ENCODE measurements at places on chromosomes 2 and 18.

DNA sequence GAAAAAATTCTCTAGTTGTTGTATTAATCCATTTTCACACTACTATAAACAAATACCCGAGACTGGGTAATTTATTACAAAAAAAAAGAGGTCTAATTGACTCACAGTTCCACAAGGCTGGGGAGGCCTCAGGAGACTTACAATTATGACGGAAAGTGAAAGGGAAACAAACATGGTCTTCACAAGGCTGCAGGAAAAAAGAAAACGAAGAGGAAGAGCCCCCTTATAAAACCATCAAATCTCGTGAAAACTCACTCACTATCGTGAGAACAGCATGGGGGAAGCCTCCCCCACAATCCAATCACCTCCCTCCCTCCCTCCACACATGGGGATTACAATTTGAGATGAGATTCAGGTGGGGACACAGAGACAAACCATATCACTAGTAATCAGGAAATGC, 61.7 kb upstream of the SPTBN1 start:
- no peak for DNase-seq

DNA sequence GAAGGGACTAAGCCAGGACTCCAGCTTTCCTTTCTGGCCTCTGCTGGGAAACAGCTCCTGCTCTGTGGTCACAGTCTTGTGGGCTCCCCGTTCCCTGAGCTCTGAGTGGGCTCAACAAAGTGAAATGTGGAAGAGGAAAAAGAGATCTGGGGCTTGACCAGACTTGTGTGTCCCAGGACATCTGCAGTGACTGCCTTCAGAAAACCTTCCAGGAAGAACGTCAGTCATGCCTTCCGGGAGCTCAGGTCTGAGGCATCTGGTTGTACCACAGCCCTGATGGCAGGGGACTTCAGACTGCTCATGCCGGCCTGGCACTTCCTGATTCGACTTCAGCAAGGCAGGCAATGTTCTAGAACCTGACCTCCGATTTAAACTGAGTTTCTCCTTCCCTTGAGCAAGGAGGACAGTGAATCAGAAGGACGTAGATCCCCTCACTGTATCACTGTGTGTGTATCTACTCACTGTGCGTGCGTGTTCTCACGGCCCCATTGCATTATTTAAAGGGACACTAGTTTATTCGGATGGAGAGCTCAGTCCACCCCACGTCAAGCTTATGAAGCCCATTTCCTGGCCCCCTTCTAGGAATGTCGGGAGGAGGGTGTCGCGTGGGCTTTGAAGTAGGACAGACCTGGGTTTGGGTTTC, 548 bp upstream of the FBLN7 start:
- peak; percentile 10 for DNase-seq

- DNase-seq = no peak
These were observed 40.7 kb upstream of the TRIM43 start for GRCh38 chr2:95551055-95551568.

GRCh38 chr18:42289526-42289925, 334.5 kb downstream of the PIK3C3 start:
- DNase-seq = peak; percentile 20

DNA sequence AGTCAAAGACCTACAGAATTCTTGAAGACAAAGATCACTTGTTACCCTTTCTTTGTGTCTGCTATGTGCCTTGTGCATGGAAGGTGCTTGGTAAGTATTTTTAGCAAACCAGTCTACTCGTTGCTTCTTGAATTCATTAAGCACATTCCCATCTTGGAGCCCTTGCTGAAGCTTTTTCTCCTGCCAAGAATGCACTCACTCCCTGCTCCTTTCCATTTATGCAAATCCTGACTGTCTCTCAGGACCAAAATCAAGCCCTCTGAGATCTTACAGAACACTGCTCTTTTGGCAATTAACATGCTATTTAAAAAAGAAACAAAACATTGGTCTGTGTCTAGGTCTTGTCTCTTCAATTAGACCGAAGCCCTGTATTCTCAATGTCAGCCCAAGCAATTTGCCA, 75.8 kb downstream of the CLHC1 start:
- DNase-seq = peak; percentile 34

DNA sequence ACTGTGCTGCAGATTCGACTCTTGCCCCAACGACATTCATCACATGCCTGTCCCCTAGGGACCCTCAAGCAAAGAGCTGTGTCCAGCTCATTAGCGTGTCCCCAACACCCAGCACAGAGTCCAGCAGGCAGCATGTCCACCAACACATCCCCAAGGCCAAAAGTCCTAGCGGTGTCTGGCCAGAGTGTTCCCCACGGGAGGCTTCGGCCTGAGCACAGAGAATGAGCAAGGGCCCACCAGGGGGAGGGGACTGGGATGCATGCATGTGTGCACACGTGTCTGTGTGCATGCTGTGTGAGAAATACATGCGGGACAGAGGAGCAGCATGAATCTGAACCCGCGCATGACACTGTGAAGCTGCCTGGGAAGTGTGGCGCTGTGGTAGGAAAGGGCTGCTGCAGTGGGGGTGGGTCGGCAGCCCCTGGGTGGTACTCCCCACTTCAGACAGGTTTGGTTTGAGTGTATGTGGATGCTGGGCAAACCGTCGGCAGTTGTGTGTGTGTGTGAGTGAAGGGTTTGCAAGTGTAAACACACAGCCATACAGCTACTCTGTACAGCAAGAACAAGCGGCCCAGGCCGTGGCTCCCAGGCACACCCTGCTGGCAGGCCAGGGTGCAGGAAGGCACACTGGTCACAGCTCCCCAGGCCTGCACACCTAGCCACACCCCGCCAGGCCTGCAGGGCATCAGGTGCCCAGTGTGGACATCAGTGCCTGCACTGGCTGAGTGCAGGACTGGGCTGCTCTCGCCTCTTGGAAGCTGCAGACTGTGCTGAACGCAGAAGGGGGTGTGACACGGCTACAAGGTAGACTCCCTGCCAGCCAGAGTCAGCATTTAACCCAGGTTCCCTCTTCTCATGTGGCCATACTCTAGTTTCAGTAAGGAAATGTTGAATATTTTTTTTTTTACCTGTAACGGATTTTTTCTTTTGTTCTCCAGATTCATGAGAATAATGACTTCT, 19.5 kb upstream of the HES6 start:
- no peak for DNase-seq

DNA sequence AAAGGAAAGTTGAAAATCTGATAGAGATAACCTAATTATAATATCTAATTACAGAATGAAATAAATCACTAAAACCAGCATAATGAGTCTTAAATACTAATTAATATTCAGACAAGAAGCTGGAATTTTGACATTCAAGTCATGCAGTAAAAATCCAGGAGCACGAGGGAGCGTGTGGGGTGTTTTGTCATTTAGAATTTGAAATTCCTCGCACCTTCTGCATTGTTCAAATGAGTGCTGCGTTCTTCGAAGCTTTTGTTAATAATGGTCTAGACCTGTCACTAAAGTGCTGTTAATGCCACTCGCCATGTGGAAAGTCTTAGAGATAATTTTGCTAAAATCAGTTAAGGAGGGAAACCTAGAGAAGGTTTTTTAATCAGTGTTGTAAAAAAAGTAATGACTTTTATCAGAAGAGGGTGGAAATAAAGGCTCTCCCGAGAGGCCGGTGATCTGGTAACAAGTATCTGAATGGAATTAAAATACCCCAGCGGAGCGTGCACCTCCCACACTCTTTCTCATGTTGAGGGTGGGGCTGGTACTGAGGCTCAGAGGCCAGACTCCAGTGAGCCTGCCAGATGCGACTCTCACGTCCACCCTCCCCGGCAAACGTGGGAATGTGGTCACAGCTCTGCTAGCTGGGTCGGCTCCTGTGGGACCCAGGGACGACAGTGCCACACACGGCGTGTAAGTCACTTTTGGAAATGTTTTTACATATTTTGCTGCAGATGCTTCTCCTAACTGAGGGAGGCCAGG, 69.4 kb upstream of the MYT1L start:
- DNase-seq = no peak

DNA sequence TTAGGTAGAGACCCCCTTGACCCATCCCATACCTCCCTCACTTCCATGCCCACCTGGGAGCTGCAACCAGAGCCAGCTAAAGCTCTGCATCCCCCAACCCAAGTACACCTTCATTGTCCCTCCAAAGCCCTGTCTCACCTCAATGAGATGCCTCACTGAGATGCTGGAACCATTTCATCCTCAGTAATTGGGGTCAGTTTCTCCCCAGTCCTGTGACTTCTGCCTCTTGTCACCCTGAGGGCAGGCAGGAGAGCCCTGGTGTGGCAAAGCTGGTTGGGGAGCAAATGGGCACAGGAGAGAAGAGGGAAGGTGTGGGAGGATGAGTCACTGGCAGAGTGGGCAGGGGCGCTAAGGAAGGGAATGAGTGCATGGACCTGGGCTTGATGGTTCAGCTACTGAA, 27.9 kb upstream of the NT5DC4 start:
- DNase-seq = no peak

DNA sequence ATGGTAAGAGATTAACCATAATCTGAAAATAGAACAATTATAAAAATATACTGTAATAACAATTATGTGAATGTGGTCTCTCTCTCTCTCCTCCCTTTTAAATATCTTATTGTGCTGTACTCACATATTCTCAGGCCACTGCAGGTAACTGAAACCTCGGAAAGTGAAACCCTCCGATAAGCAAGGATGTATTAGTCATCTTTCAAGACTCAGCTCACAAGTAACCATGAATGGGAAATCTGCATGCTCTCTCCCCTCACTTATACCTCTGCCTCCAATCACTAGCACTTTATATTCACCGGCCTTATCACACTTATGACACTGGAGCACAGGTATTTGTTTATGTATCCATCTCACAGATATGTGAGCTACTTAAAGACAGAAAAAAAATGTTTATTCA, 139.7 kb downstream of the LRP2 start:
- DNase-seq = no peak

DNA sequence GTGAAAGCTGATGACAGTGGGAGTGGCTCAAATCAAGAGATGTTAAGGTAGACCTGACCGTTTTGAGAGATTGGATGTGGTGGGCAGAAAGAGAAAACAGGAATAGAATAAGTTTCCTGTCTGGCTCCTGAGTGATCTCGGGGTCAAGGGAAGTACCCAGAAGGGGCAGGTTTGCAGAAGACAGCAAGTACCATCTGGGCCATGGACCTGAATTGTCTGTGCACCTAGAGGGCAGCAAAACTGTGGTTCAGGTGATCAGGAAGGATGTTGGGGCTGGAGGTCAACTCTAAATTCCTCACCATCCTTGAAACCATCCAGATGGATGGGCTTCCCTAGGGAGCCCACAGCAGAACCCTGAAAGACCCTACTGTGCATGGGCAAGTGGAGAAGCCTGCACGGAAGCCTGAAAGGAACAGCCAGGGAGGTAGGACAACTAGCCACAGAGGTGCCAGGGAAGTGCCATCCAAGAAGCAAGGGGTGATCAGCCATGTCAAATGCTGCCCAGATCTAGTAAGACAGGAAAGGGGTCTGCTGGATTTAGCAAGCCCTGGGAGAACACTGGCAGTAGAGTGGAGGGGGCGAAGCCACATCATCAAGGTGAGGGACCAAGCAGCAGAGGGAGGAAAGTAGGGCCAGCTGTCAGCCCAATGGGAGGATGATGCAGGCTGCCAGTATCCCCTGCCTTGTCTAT, 8.0 kb downstream of the TEX261 start:
- DNase-seq = no peak

- peak; percentile 16 for DNase-seq
These were observed 34.4 kb downstream of the EHD3 start for GRCh38 chr2:31268344-31268743.

GRCh38 chr2:86453836-86454235, 12.7 kb downstream of the KDM3A start:
- DNase-seq = peak; percentile 57

DNA sequence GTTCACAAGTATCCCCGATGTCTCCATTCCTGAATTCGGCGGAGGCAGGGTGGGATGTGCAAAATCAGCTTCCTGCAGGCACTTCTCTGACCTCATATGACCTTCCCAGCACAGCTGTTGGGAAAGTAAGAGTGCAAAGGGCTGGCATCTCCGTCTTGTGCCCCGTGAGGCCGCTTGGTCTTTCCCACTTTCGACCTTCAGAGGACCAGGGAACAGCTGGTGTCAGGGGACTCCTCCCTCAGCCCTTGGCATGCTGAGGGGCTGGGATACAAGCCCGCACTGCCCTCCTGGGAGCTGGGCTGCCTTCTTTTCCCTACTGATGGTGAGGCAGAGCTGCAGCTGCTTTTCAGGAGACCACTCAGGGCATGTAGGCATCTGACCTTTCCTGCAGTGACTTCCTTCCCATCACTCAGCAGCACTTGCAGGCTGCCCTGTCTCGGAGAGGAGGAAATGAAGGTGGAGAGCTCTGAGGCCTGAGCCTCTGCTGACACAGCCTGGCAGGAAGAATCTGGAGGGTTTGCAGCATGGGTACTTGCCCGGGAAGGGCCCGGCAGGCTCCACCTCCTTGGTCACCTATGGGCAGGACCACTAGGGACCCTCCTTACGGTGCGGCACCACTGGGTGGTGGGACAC, 277.2 kb upstream of the HS6ST1 start:
- DNase-seq = no peak

GRCh38 chr2:13768274-13768673, 864.2 kb upstream of the LRATD1 start:
- DNase-seq = no peak

DNA sequence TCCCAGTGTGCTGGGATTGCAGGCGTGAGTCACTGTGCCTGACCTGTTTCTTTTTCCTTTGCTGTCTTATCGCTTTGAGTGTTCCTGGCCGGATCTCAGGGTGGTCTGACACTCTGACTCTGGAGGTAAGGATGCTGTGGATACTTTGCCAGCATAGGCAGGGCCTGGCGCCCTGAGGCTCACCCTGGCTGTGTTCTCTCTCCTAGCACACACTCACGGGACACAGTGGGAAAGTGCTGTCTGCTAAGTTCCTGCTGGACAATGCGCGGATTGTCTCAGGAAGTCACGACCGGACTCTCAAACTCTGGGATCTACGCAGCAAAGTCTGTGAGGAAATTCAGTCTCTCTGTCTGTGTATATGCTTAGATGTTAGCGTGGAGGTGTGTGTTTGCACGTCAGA, 18.0 kb upstream of the SAG start:
- no peak for DNase-seq

DNA sequence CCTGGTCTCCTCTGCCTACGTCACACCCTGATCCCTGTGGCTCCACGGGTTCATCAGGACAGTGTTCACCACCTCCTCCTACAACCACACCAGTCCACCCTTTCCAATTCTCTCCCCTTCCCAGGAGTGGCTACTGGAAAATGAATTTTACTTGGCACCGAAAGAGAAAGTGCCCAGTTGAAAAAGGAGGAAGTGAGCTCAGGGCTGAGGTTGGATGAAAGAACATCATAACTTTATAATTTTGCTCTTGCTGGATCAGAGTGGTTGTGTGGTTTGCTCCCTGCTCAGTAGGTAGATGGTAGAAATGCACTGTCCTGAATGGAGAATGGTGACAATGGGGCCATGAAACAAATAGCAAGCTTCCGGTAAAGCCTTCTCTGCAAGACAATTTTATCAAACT, 140.3 kb upstream of the DDX18 start:
- no peak for DNase-seq

GRCh38 chr2:8277921-8278571, 403.8 kb upstream of the ID2 start:
- no peak for DNase-seq

GRCh38 chr2:23718931-23719700, 207.8 kb downstream of the ATAD2B start:
- DNase-seq = no peak

GRCh38 chr18:66105016-66105415, 354.2 kb downstream of the CDH7 start:
- DNase-seq = no peak

- no peak for DNase-seq
These were observed 11.5 kb downstream of the SPATS2L start for GRCh38 chr2:200317975-200318374.

- DNase-seq = no peak
These were observed 37.5 kb downstream of the MAP4K3 start for GRCh38 chr2:39399570-39399969.

All from cerebellar cortex (tissue), 1 donor.